ENCODE measurements at places on chromosomes 4 and X.

DNA sequence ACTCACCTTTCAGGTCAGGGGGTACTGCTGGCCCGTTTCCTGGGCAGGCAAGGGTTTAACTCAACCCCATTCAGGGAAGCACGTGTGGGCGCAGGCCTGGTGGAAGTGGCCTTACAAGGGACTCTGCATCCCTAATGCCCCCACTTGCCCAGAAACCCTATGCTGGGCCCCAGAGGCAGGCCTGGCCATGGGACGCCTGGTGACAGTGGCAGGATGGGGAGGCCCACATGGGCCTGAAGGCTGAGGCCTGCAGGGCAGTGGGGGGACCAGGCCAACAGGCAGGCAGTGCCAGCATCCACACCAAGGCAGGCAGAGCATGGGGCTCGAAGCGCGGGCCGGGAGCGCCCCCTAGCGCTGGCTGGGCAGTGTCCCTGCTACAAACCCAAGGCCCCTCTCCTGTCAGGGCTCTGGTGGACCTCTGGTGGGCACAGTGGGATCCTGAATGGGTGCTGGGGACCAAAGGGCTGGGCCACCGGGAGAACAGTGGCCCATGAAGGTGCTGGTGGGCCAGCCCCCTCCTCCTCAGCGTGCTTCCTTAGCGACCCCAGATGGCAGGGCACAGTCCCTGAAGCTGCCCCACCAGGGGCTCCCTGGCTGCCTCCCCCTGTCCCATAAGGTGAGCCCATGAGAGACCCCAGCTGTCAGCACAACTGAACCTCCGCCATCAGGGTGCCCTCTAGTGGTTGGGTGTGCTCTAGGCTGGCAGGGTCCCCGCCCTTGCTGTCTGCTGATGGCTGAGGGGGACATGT lies 16.8 kb downstream of the FGFR3 start:
- peak; percentile 66 for DNase-seq

- DNase-seq, result no peak
Measured at GRCh38 chrX:97685753-97686152, 802.0 kb downstream of the RPA4 start.

- no peak for DNase-seq
Measured at GRCh38 chr4:99321241-99322191, at the start of gene ADH1B. Gene ADH1B, minus strand, starts transcription at chr4:99321401. Its CDS starts 70 bp downstream, at chr4:99321331.

DNA sequence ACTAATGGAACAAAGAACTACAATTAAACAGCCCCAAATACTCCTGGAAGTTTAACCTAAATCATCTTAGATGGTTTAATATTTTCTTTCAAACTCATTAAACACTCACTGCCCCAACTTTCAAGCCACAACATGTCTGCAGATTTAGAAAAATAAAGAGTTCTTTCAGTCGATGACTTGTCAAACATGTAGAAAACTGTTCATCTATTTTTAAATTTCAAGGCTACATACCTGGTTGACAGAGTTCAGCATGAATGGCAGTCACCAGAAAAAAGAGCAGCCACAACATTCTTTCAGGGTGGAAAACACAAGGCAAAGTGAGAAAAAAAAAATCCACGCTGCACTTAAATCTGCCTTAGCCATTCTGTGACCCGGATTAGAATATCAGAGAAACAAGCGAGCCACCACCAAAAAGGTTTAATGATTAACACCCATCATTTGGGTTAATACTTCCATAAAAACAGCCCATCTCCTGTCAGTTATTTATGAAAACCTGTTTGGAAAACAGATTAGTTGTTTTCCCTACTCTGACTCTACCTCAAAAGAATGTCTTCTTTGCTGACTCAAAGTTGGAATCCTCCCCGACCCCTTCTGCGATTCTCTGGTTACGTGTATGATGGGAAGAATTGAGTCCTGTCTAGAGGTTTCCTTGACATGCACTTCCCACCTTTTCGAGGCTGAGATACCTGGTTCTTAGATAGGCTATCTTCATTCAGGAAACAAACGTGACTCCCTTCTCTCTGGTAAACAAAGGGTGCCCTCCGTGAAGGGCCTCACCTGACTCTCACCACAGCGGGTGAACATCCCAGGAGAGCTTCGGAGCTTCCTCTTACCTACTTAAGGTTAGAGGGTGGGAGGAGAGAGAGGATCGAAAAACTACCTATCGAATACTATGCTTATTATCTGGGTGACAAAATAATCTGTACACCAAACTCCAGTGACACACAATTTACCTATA lies at the start of gene CLTRN:
Gene CLTRN (minus strand): TSS at position 319 of the 958 bp plus-strand sequence. CDS start 30 bp downstream, at position 289.
- no peak for DNase-seq

- DNase-seq, result no peak
Measured at GRCh38 chrX:96183843-96184242, 500.8 kb upstream of the DIAPH2 start.

GRCh38 chr4:6992728-6993677 lies 50.2 kb upstream of the TADA2B start:
- no peak for DNase-seq

DNA sequence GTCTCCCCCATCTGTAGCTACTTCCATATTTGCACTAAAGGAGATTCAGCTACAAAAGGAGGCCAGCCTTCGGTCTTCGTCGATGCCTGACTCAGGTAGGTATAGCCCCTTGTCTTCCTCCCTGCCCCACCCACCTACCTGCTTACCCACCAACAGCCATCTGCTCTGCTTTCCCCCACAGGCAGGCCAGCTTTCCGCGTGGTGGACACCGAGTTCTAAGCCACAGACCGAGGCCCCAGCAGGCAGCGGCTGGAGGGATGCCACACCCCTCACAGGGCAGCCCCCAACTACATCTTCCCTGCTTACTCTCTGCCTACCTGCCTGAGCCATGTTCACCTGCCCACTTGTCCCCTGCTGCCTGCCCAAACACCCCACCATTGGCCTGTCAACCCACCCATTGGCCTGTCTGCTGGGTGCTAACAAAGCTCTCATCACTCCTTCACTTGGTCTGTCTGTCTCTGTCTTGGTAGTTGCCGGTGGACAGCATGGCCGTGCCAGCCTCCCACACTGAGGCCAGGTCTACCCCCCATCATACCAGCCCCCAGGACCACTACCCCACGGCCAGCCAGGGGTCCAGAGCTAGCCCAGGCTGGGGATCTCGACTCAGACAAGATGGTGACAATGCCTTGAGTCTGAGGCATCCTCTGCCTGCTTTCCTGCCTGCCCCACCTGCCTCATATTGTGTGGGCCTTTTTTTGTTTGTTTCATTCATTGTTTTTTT lies 4.1 kb upstream of the USP11 start:
- no peak for DNase-seq

- no peak for DNase-seq
Measured at GRCh38 chr4:188161167-188161566, 21.9 kb downstream of the TRIML1 start.

DNA sequence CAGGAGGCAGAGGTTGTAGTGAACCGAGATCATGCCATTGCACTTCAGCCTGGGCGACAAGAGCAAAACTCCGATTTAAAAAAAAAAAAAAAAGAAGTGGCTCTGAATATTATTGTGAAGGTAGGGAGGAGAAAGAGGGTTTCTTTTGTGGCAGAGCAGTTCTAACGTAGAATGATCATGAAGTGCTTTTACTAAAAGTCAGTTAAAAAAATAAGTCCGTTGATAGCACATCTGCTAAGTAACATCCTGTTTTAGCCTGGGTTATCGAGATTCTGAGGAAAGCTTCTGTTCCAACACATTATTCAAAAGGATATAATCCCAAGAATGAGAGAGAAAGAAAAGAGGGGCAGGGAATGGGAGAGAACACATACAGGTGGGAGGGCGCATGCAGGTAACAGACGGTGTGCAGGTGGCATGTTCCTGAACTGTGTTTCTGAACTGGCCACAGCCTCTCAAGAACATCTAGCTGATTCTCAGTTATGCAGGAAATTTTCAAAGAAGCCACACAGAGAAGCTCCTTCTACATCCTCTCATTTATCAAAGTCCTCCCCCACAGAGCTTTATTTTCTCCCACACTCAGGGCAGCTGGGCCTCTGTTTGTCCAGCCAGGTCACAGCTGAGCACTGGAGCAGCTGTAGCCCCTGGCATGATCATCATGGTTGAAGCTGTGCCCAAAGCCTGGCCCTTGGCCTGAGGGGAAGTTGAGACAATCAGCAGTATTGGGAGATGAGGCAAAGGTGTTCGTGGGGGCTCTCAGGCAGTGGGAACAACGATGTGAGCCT lies 342.3 kb downstream of the ZNF674 start:
- DNase-seq, result no peak

DNA sequence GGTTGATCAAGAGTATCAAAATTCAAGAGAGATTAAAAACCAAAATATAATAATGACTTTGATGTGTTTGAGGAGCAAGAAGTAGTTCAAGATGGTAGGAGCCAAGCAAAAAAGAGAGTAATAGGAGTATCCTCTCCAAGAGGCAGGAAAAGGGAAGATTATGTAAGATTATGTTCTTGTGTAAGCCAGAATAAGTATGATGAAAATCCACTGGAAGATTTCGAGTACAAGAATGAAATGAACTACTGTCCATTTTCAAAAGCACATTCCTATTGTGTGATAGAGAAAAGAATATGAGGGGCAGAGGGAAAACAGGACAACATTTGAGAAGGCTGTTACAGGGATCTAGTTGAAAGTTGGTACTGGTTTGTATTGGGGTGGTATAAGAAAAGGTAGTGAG lies 659.6 kb upstream of the INTU start:
- no peak for DNase-seq

DNA sequence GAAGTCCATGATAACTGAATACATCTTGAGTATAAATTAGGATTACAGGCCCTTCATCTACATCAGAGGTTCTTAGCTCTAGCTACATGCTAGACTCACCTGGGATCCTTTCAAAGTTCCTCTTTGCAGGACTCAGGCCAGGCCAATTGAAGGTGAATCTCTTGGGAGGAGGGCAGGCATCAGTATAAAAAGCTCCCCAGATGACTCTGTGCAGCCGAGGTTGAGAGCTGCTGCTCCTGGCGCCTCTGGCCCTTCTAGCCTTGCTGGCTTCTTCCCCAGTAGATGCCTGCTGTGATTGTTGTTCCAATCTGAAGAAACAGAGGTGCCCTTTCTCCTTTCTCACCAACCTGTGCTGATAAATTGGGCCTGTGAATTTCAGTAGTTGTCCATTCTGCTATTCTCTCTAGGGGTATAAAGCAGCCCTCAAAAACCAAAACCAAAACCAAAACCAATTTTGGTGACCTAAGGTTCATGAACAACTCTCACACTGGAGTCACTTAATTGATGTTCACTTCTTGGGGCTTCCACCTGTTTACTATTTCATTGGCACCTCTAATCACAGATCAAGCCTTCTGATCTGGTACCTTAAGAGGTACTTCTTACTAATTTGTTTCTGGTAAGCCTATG lies 78.7 kb downstream of the SUPT20HL2 start:
- no peak for DNase-seq

- DNase-seq, result no peak
Measured at GRCh38 chrX:137425986-137426385, 139.9 kb upstream of the ZIC3 start.

DNA sequence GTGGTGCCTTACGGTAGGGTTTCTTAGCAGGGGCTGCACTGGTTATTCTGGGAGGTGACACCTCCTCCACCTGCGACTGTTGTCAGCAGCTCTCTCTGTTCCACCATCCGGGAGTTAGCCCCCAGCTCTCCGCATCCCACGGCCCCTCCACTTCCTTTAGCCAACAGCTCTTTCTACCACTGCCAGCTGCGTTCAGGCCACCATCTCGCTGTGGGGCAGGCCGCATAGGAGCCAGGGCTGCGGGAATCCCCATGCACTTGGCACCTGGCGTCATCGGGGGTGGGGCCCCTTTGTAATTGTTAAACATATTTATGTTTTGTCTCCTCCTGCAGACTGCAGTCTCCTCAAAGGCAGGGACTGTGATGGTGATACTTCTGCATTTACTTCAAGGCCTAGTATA lies 480.2 kb downstream of the SMARCA1 start:
- no peak for DNase-seq

GRCh38 chr4:183905081-183905592 lies at the start of gene STOX2:
Gene STOX2, plus strand, starts transcription at chr4:183905307. Its CDS starts 1,484 bp downstream, at chr4:183906791.
- DNase-seq, result no peak

DNA sequence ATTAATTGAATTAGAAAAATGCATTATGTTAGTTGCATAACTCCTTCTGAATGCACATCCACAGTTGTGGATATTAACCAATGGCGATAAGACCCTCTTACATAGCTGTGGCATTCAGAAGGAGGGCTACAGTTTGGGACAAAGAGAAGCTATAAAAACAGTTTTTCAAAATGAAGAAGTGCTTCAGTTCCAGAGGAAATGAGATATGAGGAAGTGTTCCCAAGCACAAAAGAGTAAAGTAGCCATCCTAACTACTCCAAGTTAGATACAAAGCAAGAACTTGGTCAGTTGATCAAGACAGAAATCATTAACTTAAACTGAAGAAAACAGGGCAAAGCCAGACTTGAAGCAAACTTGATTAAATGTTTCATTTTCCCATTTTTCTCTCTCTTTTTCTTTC lies 17.2 kb upstream of the ADGRL3 start:
- DNase-seq, result no peak

DNA sequence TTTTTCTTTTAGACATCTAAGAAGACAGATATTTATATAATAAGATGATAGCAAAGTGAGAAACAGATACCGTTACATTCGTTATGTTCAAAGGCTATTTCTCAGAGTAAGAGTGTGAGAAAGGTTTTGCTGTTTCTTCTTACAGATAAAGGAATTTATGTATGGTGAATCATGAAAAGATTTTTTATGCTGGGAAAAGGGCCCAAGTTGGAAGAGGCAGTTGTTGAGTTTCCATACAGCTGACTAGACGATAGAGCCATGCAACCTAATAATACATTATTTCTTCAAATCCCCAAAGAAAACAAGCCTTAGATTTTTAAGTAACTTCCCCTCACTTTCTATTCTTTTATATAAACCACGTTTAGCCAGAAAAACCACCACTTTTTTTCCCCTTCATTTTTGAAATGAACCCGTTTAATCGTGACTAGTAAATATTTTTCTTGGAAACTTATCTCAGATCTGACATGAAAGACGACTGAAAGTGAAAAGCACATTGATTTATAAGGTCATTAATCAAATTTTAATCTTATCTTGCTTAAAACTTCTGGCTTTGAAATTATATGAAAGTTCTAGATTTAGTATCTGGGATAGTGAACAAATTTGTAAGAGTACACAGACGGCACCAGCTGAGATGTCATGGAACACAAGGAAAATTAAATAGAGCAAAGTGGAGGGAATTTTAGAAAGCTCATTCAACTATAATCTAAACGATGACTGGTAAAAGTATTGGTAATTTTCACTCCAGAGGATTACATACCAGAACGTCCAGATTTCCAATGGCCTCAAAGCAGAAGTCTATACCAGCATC lies 10.9 kb downstream of the ADH6 start:
- no peak for DNase-seq

- no peak for DNase-seq
Measured at GRCh38 chr4:173835903-173836302, 305.9 kb upstream of the HAND2 start.

GRCh38 chr4:38078590-38079421 lies 118.6 kb downstream of the PTTG2 start:
- DNase-seq, result no peak

DNA sequence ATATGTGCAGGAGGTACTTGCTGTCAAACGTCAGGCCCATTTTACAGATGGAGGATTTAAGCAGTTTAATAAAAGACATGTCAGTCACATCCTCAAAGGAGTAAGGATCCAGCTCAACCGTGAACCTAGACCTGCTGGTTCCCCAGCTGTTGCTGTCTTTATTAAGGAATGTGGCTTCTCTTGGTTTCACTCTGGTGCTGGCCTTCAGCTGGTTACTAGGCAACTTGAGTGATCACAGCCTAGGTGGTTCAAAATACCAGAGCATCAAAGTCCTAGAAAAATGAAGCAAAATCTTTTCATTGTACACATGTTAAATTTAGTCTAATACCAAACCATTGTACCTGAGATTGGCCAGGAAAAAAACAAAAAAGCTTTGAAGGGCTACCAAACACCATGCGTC lies 32.7 kb upstream of the GLRA2 start:
- no peak for DNase-seq
